ENCODE measurements at places on chromosomes 1 and 21.

DNA sequence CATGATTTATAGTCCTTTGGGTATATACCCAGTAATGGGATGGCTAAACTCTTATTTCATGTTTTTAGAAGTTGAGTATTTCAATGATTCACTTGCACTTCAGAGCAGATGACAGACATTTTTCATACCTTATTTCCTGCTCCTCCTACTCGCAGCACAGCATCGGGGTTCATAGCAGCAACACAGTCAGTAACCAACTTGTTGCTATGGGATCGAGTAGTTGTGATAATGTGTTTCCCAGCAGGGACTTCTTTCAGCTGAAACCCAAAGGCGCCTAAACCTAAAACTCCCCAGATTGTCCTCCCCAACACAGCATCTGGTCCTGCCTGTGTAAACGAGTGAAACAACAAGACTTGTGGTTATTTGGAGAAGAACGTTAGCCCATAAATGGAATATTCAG, 16.3 kb upstream of the EPRS1 start:
- no peak for DNase-seq

DNA sequence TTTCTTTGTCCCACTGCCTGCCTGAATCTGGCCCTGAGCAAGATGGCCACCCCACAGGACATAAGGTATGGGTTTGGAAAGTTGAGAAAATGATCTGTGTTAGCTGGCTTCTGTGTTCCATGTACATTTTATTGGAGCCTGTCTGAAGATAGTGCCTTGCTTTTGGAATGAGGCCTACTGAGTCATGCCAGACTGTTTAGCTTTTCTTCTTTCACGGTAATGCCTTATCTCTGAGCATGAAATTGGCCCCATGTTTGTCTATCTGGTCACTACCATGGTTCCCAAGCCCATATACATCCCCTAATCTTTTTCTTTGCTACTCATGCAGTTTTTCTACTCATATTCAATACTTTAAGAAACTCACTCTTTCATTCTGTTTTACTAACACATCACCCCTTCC, 85.1 kb upstream of the LMO4 start:
- DNase-seq: no peak

- no peak for DNase-seq
These were observed 11.5 kb downstream of the MCL1 start for GRCh38 chr1:150567717-150568593.

DNA sequence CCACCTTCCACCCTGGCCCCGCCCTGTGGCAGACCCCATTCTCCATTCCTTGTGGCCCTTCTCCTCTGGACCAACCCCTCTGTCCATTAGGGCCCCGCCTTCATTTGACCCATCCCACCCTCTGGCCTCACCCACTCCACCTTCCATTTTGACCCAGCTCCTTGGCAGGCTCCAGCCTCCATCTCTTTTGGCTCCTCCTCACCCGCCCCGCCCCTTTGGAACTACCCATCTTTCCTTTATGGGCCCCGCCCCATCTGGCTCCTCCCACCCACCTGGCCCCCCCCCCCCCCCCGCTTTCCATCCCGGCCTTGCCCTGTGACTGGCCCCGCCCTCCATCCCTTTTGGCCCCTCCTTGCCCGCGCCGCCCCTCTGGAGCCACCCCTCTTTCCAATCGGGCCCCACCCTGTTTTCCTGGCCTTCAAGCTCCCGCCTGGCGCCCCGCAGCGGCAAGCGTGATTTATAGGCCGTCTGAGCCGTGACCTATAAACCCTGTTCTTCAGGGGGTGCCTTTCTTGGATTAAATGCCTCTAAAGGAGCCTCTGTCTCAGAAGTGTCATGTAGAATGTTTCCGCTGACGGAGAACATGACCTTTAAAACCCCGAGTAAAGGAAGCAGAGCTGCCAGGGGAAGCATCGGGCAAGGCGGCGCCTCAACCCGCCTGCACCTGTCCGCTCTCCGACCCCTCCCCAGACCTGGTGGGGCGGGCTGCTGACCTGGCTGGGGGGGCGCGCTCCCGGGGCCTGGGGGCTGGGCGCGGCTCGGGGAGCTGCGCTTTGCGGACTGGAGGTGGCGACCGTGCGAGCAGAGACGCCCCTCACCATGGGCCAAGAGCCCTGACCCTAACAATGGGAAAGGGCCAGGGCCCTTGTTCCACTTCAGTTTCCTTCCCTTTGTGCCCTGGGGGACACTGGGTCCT, 178.0 kb downstream of the CAMTA1 start:
- DNase-seq: peak; percentile 2

DNA sequence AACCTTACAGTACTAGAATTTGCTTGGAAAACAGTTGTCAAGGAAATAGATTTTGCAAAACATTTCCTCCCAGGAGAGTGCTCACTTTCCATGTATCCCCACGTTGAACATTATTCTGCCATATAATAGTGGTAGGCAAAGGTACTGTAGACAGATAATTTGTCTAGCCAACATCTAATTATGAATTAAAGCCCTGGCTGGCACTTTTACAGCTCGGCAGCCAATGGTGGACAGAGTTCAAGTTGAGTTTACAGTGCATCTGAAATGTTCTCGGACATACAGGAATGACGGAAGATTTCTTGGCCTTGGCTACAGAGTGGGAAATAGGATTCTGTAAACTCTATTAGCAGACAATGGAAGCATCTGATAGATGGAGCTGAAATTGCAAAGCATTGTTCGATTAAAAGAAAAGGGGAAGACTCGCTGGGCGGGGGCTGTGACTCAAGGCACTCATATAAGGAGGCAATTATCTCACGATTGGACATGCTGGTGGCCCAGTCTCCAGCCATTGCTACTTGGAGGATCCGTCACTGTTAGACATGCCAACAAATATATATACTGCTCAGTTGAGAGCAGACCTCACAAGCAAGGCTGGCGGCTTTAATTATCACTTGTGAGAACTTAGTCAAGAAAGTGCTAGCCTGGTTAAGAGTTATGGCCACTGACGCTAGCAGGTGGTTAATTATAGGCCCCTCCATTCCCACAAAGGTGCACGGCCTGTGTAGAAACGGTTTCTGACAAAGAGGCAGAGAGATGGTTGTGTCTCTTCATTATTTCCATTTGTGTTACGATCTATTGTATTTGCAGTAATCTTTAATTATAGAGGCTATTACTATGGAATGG, 48.0 kb downstream of the MAN1C1 start:
- DNase-seq: no peak

- no peak for DNase-seq
These were observed at the start of gene MYBPHL for GRCh38 chr1:109306832-109307273. Gene MYBPHL (minus strand): TSS chr1:109307011. CDS start chr1:109306991, 20 bp downstream.

DNA sequence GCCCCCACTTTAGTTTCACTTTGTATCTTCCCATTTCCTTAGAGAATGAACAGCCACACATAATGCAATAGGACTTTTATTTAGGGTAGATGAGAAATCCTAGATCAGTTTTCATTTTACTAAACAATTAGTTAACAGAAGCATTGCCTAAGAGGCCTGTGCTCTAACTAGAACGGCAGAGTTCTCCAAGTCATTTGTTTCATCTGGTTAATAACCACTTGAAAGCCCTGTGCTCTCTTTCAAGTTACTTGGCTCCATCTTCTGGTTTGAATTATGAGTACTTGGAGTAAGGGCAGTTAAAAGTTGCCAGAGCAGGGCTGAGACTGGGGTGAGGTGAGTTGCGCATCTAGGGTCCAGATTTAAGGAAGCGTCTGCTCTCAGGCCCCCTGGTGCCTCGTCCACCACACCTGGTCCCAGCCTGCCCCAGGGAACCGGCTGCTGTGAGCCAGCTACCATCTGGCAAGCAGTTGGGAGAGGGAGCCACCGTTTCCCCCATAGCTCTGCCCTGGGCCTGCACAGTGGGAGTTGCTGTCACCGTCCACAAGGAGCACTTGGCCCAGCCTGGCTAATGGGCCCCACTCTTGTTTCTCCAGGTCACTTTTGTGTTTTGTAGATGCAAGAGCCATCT, 18.1 kb upstream of the SLC44A3 start:
- no peak for DNase-seq

DNA sequence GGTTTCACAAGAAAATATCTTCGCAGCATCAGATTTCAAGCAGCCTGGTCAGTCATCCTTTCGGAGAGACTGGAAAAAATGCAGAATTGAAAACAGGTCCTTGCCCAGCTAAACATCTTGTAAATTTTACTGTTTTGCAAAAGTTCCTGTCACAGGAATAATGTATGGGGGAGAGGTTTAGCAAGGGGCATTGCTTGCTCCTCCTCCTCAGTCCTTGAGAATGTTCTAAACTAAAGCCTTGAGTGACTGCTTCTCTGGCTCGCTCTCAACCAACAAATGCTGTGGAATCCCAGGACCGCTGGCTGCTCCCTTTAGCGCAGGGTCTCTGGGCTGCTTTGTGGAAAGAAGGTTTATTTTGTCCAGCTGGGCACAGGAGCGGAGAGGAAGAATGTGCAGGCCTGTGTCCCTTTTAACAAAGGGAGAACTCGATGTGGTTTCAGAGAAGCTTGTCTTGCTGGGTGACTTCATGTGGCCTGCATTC, 33.6 kb upstream of the FHAD1 start:
- no peak for DNase-seq

DNA sequence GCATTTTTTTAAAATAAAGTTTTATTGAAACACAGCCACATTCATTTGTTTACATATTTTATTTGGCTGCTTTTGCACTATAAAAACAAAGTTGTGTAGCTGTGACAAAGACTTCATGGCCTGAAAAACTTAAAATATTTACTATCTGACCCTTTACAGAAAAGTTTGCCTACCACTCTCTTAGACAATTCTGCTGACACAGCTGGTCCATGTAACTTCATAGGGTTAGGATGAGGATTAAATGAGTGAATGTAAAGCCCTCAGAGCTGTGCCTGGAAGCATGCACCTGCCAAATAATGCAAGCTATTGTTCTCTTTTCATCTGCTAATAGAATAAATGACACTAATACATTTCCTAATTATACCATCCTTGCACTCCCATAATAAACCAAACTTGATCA, 67.7 kb downstream of the FCRL5 start:
- no peak for DNase-seq

DNA sequence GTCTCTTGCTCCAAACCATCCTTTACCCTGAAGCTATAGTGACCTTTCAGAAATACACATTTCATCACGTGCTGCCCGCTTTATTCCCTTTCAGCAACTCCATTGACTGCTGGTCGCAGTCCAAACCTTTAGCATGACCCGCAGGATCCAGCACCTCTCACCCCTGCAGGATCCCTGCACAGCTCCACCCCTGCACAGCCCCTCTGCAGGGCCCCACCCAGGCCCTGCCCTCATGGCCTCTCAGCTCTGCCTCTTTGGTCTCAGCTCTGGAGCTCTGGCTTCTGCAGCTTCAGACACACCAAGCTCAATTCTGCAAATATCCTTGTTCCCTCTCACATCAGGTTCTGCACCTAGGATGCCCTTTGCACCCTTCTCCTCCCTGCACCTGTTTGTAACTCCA, 264.9 kb upstream of the C1orf174 start:
- no peak for DNase-seq

DNA sequence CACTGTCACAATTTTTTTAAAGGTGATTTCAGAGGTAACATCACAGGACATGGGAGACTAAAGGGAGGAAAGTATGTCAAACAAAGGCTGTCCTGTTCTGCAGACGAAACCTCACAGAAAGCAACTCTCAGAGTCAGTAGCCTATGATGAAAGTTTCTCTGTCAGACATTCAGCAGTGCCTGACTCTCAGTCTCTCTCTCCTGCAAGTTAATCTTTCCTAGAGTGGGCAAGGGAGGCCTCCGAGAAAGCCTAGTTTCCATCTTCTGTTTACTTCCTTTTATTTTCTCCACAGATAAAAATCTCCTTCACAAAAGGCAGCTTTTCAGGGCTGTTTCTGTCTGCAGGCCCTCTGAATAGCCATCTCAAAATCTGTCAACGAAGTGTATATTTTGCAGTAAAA, 24.9 kb upstream of the FMO2 start:
- no peak for DNase-seq

DNA sequence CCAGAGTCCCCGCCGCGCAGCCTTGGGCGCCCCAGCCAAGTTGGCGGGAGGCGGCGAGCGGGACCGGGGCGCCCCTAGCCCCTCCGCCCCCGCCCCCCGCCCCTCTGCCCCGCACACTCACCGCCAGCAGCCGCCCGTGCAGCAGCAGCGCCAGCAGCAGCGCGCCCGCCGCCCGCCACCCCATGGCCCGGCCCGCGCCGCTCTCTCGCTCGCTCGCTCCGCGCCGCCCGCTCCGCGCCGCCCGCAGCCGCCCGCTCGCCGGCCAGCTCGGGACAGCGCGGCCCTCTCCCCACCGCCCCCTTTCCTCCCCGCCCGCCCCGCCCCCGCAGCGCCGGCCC, at the start of gene HSPG2:
HSPG2 (minus strand) TSS at position 277 of the 338 bp plus-strand sequence; CDS start at position 184, 93 bp downstream.
- no peak for DNase-seq

- DNase-seq: no peak
These were observed 22.7 kb upstream of the LCE5A start for GRCh38 chr1:152487871-152488270.

DNA sequence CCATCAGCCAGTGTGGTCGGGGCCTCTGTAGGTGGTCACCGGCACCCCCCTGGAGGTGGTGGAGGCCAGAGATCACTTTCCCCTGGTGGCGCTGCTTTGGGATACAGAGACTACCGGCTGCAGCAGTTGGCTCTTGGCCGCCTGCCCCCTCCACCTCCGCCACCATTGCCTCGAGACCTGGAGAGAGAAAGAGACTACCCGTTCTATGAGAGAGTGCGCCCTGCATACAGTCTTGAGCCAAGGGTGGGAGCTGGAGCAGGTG, 961 bp downstream of the RBM15 start:
- DNase-seq: no peak

DNA sequence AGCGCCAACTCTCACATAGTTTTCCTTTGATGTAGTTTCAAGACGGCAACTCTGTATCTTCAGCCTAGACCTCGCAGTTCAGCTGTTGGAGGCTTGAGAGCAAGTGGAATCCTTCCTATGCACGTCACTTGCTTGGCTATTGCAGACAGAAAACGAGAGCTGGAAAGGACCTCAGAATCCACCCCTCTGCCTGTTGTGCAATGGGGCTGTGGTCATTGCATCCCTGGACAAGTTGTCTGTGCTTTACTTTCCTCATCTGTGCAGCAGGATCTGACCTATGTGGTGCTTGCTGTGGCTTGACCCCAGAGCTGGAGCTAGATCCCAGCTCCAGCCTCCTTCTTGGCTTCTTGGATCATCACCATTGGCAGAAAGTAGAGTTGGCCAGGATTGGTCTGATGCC, 50.0 kb upstream of the IGSF21 start:
- DNase-seq: no peak

GRCh38 chr1:230065571-230065970, 1.5 kb upstream of the GALNT2 start:
- no peak for DNase-seq

DNA sequence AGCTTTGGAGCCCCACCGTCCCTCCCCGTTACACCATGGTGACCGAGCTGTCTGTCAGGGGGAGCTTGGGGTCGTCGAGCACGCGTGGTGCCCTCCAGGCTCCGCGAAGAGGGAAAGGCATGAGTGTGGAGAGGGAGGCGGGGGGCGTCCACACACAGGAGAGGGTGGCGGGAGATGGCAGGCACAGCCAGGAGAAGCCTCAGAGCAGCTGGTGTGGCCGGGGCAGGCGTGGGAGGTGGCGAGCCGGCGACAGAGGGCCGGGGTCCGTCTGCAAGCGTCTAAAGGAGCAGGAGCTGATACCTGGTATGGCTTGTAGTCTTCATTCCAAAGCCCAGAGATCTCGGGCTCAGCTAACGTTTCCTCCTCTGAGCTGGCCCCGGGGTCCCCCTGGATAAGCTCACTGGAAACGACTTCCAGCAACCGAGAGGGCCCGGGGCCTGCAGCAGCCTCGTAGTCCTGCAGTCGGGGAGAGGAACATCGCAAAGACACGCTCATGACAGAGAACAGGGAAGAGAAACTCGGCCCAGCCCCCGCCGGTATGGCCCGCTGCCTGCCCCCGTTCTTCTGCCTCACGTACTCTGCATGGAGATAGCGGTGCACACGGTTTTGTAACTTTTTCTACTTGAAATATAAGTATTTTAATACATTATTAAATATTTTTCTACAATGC, 37.4 kb downstream of the CFAP74 start:
- no peak for DNase-seq

GRCh38 chr1:231241750-231242149, 738 bp downstream of the GNPAT start:
- no peak for DNase-seq

Measured in stimulated activated CD8-positive, alpha-beta memory T cell treated with anti-CD3 and anti-CD28 coated beads, Interleukin-7, amount 100 ng/mL, for 1 hour (primary cell).